Urothelium cell line (cell line): ENCODE measurements at places on chromosomes 6 and 20.

GRCh38 chr6:88843040-88843439 is 120.4 kb downstream of the RNGTT start:
- no peak for DNase-seq

- DNase-seq, result peak; percentile 12
These were observed 50.0 kb upstream of the SCGN start for GRCh38 chr6:25601800-25602673.

GRCh38 chr6:19303383-19303782 is 533.8 kb upstream of the ID4 start:
- DNase-seq, result no peak

DNA sequence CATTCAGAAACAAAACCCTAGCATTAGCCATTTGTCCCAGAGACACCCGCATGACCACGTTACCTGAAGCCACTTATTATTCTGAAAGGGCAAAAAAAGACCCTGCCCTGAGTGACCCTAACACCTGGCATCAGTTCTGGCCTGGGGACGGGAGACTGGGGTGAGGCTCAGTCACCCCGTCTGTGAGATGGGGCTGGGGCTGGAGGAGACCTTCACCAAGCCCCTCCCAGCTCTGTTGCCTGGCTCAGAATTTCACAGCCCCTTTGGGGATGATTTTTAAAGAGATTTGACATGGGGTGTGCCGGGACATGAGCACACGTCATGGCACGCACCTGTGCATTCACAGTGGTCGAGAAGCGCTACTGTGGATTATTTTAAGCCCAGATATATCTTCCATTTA is 1.4 kb upstream of the BPIFB6 start:
- DNase-seq, result no peak

GRCh38 chr6:163671355-163671754 is 256.8 kb downstream of the QKI start:
- no peak for DNase-seq

DNA sequence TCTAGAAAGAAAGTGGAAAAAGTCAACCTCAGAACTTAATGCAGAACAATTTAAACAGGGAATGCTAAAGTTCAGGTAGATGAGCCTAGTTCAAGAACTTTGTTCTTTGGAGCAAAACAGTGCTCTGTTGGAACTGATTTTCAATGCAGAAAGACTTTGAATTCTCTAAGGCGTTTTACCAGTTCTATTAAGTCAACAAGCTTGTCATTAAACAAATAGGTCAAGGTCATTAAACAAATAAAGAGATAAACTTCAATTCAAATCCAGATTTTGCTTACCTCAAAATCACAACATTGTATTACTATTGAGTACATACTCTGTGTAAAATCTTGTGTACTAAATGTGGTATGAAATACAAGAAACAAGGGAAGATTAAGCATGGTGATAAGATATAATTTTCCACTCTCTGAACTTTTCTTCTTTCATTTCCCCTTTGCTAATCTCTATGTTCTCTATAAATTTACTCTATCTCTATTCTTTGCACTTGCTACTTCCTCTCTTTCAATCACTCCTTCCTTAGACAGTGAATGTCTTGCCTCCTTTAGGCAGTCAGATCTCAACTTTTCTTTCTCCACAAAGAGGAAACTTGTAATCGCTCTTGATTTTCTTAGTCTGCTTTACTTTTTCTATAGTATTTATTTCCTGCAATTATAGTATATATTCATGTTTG is 160.8 kb upstream of the KHDRBS2 start:
- DNase-seq, result no peak

- DNase-seq, result no peak
These were observed 8.9 kb downstream of the DSP start for GRCh38 chr6:7550433-7550801.

DNA sequence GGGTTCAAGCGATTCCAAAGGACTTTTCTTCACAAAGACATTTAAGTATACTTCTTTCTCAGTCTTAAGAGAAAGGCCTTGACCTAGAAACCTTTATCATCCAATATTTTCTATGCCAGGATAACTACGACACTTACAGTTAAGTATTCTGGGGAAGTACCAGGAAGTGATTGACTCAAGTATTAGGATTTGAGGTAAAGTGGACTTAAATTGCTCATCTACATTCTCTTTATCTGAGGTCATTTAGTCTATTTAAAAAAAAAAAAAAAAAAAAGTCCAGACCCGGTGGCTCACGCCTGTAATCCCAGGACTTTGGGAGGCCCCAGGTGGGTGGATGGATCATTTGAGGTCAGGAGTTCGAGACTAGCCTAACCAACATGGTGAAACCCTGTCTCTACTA is 114.7 kb downstream of the ZFAND3 start:
- DNase-seq, result no peak

GRCh38 chr6:22737331-22737730 is 168.0 kb downstream of the HDGFL1 start:
- peak; percentile 32 for DNase-seq

GRCh38 chr6:113315165-113315564 is 542.0 kb upstream of the MARCKS start:
- no peak for DNase-seq

- DNase-seq, result no peak
These were observed 166.1 kb downstream of the TMEM242 start for GRCh38 chr6:157157258-157157657.

DNA sequence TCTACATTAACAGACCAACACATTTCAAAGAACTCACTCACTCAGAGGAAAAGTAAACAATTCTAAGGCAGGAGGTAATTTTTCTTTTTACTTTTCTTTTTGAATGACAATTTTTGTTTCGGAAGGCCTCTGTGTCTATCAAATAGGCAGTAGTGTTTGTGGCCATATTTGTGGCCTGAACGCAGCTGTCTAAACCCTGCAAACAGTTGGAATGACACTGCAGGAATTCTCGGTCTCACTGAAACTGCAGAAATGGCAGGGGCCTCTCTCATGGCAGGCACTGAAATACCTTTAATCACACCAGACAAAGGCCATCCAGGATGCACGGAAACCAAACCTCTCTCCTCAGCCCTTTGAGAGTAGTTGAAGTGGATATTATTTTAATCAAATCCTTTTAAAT is 30.4 kb downstream of the FYN start:
- DNase-seq, result no peak

DNA sequence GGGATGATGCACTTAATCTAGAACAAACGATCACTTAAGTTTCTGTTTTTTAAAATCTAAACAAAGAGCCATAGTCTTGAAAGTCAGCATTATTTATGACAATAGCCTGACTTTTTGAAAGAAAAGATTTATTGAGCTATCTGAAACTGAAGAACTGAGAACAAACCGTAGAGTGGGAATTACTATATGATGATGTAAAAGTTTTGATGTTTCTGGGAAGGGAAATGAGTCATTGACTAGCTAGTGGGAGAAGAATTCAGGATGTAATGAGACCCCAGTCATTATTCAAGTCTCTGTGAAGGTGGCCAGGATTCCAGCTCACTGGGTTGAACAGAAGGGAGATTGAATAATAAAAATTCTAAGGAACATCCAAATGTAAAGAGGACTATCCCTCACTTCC is 83.4 kb upstream of the FABP7 start:
- DNase-seq, result peak; percentile 48

- DNase-seq, result no peak
These were observed 10.0 kb upstream of the TGIF2 start for GRCh38 chr20:36563374-36563773.

DNA sequence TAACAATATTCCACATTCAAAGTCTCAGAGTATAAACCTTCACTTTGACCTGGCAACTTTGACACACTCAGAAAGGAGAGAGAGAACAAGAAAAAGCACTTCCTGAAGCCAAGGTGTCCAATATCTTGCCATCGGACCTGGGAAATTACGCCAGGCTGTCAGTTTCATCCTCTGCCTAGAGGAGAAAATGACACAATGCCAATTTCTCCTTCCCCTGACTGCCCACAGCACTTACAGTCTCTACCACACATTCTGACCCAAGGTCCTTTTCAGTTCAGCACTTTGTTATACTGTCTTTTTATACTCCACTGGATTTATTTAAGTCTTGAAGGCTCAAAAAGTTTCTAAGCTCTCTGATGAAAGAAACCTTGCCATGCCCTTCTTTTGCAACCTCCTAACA is 250.4 kb downstream of the GMPR start:
- no peak for DNase-seq

DNA sequence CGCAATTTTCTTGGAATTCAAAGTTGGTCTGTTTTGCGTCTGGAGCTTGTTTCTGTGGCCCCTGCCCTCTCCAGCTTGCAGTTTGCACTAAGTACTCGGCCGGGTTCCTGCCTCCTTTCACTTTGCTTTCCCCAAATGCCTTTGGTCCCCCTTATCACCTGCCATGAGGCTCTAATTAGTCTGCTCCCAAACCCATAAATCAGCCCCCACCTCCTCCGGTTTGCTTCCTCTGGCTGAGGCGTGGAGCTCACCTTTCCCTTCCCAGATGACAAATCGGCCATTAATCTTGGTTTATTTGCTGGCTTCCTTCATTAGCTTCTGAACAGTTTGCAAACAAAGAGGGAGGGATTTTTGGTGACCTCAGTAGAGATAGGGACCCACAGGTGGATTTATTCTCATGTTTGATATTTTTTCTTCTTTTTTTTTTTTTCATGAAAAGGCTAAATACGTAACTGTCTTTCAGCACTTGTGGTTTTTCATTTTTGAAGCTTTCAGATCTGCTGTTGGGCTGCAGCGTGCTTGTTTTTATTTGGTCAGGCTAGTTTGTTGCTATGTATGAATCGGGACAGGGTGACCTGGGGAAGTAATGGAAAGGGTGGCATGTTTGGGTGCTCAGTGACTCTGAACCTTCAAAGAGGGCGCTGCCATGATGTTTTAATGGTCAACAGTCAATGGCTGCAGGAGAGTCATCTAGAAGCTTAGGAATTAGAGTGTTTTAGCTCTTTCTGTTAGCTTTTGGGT is 121.7 kb upstream of the JAG1 start:
- no peak for DNase-seq

- DNase-seq, result peak; percentile 31
These were observed 79.9 kb upstream of the CD83 start for GRCh38 chr6:14037402-14038277.

DNA sequence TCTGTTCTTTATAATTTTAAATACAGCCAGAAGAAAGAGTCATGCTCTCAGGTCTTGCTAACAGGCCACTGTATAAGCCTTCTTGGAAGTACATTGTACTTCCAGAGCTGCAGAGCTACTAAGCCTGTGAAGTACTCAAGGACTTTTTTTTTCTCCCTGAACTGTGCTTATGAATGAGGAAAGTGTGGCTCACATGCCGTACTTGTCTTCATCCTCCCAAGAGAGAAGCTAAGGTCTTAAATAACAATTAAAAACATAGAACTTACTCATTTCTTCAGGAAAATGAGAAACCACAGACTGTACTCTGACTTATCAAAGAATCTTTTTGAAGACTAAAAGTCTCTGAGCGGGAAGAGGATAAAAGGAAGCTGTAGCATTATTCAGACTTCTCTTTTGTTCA is 218.3 kb downstream of the HTR1B start:
- no peak for DNase-seq
